ENCODE measurements at places on chromosomes 5 and 9.
A peak's percentile ranks its signal among the peaks of the same experiment; 100 is the strongest.

GRCh38 chr9:109934136-109934856 is 154.3 kb downstream of the PALM2AKAP2 start:
- DNase-seq: no peak

GRCh38 chr9:135969064-135969683 is 8.0 kb upstream of the UBAC1 start:
- peak; percentile 85 for DNase-seq

DNA sequence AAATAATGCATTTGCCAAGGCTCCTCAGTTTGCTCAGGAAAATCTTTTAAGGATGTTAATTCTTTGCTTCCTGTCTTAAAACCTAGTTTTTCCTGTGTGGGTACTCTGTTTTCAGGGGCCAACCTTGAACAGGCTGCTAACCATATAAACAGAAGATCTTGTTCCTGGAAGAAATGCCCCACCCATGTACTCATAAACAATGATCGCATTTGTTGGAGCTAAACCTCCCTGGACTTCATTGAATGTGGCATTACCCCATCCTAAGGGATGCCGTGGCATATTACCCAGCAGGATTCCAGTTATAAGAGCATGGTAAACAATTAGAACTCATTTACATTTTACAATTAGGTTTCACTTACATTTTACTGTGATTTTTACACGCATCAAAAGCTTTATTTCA is 436.0 kb downstream of the ZNF608 start:
- DNase-seq: no peak

DNA sequence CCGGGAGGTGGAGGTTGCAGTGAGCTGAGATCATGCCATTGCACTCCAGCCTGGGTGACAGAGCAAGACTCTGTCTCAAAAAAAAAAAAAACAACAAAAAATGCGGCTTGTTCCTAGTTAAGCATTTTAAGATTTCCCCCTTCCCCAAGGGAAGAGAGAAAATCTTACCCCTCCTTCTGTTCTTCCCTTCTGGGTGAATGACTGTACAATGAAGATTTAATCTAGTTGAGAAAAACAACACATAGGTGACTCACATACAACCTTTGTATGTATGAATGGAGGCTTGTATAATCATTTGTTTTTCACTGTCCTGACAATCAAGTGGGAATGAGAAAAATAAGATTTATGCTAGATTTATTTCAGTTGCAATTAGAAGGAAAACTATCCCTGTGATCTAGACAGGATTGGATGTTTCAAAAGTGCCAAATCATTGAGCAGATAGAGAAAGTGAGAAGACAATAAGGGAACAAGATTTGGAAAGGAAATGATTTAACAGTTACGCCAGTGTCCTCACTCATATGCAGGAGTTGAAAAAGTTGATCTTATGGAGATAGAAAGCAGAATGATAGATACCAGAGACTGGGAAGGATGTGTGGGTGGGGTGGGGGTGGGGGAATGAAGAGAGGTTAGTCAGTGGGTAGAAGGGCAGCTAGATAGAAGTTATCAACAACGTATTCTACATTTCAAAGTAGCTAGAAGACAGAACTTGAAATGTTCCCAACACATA is 16.7 kb downstream of the GDA start:
- DNase-seq: no peak

DNA sequence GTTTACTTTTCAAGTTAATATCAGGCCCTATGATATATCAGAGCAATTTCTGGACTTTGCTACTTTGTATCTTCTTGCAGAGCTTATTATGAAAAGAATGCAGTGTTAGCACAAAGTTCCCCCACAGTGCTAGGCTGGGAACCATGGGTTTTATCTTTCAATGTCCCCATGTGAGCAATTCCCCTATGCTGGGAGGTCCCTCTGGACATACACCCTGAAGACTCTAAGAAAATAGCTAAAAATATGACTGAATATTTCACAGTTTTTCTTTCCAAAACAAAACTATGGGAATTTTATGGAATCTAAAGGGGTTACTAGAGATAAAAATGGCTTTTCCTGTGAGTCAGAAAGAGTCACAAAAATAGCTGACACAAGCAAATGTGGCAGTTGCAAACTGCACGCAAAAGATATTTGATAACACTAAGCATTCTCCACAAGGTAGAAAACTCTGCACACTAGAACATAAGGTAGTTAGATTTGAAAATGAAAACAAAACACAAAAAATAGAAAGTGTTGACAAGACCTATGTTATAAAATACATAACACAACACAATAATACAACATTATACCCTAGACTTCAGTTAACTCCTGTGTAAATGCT is 487.5 kb upstream of the GRIN3A start:
- DNase-seq: no peak

Data from dermis blood vessel endothelial cell (primary cell).